ENCODE measurements at places on chromosomes 11 and 22.

- DNase-seq, result no peak
Observed at GRCh38 chr22:29305836-29306174, 645 bp upstream of the GAS2L1 start.

DNA sequence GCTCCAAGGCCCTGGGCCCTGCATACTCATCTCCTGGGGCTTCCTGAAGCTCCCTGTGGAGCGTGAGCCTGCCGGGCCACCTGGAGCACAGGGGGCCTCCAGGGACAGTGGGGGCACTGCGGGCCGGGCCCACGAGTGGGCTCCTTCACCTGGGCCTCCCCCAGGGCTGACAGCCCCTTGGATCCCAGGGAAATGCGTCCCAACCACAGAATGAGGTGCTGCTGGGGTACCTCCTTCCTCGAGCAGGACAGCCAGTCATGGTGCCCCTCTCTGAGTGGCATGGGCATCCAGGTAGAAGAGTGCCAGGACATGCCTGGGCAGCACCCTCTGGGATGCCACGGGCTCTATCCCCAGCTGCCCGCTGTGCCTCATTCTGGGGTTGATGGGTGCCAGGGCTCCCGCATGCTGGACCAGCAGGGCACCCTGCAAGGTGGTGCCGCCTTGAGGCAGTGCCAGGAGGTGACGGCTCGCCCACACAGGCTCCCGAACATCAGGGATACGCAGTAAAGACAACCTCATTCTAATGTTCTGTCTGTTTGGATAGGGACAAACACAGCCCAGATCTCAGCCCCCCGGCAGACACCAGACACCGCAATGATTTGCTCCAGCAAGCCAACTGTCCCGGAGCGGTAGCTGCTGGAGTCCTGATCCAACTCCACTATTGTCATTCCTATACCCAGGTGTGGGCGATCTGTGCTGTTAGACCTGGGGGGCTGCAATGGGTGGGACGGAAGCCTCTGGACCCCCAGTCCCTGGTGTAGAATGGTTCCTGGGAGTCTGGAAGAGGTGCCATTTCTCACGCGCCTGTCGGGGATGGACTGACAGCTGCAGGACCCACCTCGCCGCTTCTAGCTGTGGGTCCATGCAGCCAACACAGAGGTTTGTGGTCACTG is 25.8 kb downstream of the KRTAP5-5 start:
- no peak for DNase-seq

GRCh38 chr11:65742353-65742752 is 21.8 kb upstream of the RNASEH2C start:
- DNase-seq, result no peak

DNA sequence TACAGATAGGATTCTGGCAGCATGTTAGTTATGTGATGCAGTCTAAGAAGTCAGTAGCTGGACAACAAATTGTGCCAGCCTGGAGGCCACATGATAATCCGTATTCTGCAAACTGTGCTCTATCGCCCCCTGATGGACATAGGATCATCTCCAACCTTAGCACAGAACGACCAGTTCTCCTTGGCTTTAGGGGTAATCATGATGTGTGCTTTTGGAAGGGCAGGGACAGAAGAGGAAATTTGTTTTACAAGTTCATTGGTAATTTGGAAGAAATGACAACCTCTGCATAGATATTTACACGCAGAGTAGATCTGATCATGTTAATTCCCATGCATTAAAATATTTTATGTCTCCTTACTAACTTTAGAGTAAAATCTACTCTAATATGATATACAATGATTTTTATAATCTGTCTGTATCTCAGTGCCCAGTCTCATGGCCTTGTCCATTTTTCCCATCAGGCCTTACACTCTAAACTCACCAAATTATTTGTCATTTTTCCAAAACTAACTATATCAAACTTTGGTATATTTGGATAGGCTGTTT is 12.1 kb downstream of the OR10D3 start:
- DNase-seq, result peak; percentile 81

DNA sequence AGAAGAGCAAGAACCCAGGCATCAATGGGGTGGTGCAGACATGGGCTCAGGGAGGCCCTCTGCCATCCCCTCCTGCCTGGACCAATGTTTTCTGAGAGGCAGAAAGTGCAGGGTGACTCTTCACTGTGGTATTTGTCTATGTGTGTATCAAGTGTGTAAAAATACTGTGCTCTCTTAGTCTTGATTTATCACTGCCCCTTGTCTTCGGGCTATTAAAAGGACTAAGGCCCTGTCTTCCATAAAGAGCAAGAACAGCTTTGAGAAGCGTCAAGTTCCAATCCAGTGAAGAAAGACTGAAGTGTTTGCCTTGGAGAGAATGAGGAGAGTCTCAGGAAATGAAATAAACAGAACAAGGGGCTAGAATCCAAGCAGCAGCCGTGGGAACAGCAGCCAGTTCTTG is 14.4 kb downstream of the PRSS23 start:
- no peak for DNase-seq

Measured in hematopoietic multipotent progenitor cell treated with erythropoietin and hydrocortisone succinate and interleukin-3 and kit ligand, for 17 days (in vitro differentiated cells).